ENCODE measurements at places on chromosomes 7 and 10.

DNA sequence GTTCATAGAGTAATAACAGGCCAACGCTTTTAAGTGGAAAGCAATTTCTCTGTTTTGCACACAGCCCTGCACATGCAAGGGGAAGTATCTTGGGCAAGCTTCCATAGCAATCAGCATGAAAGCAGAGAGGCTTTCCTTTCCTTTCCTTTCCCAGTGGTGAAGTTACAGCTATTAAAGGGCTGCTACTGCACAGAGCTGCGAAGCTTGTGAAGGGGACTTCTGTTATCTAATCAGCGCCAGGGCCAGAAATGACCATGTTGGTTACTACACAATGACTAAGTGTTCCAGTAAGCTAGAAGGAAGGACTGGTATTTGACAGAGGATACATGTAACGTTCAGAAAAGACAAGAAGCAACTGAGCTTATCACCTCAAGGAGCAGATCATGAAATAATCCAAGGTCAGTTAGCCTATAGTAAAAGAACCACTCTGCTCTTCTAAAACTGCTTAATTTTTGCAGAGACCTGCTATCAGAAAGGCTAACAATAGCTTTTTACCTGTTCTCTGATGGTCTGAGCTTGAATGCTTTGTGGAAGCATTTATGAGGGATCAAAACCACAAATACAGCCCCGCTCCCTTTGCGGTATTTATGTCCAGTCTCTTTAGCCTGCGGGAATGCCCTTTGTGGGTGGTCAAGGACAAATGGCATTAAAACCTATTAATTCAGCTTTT, 45.9 kb downstream of the SGMS1 start:
- no peak for DNase-seq

DNA sequence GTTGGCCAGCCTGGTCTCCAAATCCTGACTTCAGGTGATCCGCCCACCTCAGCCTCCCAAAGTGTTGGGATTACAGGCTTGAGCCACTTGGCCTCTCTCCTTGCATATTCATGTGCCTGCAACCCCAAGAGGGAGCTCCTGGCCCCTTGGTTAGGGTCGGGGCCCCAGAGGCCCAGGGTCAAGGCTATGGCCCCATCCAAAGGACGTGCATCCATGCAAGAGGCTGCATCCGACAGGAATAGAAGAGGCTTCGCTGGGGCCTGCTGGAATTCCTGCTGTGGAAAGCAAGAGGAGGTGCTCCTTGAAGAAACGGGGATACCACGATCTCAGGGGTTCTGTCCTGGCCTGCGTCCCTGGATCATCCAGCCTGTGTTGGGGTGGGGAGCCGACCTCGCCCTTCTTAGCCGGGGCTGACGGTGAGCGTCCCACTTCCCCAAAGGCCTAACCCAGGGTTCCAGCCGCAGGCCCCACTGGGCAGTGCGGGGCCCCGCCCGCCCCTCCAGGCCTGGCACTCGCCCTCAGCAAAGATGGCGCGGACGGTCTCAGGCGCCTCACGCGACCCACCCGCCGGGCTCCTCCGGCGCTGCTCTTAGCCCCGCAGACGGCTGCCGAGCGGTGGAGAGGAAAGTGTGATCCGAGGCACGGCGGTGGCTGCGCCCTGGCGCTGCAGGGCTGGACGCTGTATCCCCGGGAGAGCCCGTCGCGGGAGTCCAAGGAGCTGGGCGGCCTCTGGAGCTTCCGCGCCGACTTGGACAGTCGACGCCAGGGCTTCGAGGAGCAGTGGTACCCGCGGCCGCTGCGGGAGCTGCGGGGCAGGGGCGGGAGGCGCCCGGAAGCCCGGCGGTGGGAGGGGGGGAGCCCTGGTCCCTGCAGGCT, 54.7 kb downstream of the ZNF727 start:
- no peak for DNase-seq

GRCh38 chr7:116809636-116810266, 52.6 kb upstream of the CAPZA2 start:
- no peak for DNase-seq

DNA sequence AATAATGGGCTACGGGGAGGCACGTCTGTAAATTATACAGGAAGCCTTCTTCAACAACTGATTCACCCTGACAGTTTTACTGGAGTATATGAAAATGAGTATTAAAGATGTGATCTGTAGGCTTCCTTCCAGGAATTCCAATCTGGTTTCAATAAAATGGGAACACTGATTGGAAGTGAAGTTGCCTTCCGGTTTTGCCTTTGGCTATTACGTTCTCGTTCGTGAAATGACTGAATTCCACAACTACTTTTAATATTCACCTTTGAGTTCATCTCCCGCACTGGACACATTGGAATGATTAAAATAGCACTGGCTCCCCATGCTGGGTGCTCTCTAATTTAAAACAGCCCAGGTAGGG, 350.1 kb upstream of the MKI67 start:
- no peak for DNase-seq

- peak; percentile 68 for DNase-seq
Measured at GRCh38 chr10:79292891-79293746, 54.1 kb upstream of the PPIF start.

DNA sequence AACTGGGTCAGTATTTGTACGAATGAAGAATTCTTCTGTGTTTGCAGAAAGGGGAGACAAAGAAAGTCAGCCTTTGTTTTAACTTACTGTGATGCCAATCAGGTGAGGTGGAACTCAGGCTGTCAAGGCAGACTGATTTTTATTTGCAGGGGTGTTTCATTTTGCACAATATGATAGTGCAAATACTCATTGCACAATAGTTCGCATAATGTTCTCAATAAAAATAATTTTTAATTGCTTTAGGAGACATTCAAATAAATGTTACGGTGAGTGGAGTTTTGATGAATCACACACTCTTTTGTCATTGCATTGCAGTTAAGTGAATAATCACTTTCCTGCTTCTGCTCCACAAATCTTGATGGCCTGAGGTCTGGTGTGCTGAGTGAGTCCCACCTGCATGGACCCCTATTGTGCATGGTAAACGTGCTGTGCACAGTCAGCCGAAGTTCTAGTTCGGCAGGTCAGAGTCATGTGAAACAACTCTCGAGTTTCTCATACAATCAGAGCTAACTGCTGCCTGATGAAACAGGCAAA, 141.3 kb upstream of the FZD8 start:
- DNase-seq = no peak

GRCh38 chr7:149209518-149210269, 14.3 kb downstream of the ZNF282 start:
- peak; percentile 87 for DNase-seq

DNA sequence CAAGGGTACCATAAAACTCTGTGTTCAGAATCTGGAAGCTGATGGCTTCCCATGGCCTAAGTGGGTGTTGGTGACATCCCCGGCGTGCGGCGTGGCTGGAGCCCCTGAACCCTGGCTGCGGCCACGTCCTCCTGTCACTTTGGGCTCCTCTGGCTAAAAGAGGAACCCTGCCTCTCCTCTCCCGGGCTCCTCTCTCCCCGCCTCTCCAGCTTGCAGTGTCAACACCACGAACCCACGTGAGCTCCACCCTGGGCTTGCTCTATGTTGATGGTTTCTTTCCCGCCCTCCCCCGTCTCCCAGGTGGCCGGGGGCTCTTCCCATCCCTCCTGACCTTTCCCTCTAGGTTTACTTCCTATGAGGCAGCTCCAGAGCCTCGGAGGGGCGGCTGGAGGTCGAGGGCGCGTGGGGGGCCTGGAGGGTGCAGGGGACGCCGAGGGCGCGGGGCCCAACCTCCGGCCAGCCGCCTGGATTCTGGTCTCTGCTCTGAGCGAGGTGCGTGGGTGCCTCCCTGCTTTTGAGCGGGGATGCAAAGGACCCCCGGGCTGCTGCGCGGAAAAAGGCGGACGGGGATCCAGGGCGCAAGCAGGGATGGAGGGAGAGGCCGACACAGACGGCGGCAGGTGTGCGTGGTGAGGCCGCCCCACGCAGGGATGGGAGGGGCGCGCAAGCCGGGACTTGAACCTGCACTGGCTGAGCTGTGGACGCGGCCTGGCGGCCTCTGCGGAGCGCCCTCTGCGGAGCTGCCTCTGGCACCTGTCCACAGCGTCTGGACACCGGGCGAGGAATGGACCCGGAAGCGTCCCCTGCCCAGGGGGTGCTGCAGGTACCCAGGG, 115.5 kb upstream of the DIP2C start:
- peak; percentile 56 for DNase-seq

- DNase-seq = no peak
Measured at GRCh38 chr10:6292741-6293151, 90.0 kb downstream of the PFKFB3 start.

- no peak for DNase-seq
Measured at GRCh38 chr7:39674406-39674805, 51.0 kb downstream of the RALA start.

GRCh38 chr10:124151466-124152095, 58.2 kb upstream of the CHST15 start:
- no peak for DNase-seq

DNA sequence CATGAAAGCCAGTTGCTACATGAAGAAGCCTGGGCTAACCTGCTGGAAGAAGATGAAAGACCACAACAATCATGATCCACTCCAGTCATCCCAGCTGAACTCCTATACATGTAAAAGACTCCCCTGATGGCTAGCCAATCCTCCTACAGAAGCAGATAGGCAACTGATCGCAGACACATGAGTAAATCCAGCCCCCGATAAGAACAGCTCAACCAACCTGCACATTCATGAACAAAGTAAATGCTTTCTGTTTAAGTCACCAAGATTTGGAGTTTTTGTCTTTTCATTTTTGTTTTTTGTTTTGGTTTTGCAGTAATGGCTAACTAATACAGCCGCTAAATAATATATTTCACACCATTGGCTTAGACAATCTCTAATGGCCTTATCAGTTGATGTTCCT, 53.7 kb downstream of the PRLHR start:
- DNase-seq = no peak

DNA sequence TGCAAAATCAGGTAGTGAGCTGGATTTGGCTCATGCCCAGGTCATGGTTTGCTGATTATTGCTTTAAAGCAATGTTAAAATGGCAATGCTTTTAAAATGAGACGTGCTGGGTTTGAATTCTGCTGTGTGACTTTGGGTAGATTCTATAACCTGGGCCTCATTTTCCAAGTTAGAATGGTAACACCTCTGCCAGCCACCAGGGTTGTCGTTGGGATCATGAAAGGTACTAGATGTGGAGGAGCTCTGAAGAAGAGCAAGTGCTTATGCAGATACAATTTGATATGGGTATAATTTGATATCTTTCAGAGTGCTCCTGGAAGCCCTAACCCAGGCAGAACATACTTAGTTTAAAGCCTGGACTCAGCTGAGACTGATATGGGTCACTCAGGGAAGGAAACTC, 60.0 kb downstream of the EVX1 start:
- DNase-seq = no peak

DNA sequence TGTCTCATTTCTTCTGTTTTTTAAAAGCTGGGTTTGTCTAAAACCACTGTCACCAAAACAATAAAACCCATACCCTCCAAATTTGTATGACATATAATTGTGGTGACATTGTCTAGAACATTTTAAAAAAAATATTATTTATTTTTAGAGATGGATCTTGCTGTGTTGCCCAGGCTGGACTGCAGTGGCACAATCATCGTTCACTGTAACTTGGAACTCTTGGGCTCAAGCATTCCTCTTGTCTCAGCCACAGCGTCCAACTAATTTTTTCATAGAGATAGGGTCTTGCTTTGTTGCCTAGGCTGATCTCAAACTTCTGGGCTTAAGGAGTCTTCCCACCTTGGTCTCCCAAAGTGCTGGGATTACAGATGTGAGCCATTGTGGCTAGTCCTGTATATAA, 116.5 kb downstream of the CCNY start:
- no peak for DNase-seq

- DNase-seq = no peak
Measured at GRCh38 chr10:24427678-24428409, 218.9 kb downstream of the KIAA1217 start.

GRCh38 chr10:14889318-14889717, 10.7 kb downstream of the SUV39H2 start:
- no peak for DNase-seq

GRCh38 chr7:31896925-31897324, 173.3 kb downstream of the PDE1C start:
- DNase-seq = no peak

DNA sequence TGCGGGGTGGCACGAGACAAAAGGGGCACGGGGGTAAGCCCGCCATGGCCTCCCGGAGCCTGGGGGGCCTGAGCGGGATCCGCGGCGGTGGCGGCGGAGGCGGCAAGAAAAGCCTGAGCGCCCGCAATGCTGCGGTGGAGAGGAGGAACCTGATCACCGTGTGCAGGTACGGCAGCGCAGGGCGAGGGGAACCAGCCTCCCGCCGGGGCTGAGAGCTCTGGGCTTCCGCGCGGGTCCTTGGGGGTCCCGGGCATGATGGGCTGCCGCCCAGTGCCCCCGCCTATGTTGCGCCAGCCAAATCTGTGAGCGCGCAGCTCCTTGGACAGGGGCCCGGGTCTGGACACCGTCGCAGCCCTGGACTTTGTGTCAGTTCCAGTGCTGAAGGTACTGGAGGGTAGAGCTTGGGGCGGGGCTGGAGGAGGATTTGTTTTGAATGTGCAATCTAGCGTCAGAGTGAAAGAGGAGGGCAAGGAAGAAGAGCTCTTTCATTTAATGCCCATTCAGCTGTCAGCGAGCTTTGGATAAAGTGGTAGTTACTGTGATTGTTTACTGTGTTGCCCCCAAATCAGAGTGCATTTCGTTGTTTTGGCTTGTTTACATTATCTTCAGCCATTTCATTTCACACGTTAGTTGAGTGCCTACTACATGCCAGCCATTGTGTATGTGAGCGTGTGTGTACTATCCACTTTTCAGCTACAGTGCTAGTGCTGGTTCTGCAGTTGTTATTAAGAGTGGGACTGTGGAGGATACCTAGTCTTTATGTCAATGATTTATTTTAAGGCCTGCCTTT, 777 bp downstream of the RUNDC3B start:
- peak; percentile 70 for DNase-seq

DNA sequence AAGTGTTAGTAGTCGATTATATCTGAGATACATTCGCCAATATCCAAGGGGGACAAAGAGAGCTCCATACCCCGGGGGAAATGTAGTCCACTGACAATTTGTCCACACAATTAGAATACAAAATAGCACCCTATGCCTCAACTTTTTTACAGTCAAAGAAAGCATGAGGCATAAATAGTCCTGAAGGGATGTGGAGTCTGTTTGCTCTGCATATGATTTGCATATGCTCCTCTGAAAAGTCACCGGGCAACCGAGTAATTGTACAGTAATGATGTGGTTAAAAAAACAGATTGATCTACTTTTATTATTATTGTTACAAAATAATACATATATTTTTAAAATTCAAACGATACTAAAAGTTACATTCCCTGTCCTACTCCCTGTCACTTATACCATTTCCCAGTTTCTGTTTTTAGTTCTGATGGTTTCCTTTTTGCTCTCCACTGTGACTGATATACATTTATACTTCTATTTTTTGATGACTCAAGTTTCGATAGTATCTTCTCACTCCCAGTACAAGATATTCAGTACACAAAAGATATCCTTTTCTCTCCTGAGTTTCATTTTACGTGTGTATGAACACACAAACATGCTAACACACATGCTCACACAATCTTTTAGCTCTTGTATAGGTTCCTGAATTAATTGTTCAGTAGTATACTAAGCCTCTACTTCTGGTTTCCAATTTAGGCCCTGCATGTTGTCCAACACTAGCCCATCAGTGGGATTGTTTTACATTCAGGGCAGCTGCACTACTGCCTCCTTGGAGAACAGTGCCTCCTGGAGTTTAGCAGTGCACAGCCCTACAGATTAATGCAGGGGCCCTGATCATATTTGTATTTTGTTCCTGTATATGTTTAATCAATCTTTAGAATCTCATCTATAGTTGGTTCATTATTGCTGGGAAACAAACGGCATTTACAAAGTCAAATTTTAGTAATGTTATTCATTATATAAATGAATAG, 130.9 kb downstream of the TES start:
- no peak for DNase-seq

GRCh38 chr10:974038-974784, 14.0 kb upstream of the GTPBP4 start:
- no peak for DNase-seq

GRCh38 chr10:133251388-133252222, 13.9 kb downstream of the VENTX start:
- DNase-seq = no peak
